GM20000 (cell line): ENCODE measurements at places on chromosomes 4 and X.

- no peak for DNase-seq
Measured at GRCh38 chr4:156685308-156685707, 286.3 kb downstream of the PDGFC start.

DNA sequence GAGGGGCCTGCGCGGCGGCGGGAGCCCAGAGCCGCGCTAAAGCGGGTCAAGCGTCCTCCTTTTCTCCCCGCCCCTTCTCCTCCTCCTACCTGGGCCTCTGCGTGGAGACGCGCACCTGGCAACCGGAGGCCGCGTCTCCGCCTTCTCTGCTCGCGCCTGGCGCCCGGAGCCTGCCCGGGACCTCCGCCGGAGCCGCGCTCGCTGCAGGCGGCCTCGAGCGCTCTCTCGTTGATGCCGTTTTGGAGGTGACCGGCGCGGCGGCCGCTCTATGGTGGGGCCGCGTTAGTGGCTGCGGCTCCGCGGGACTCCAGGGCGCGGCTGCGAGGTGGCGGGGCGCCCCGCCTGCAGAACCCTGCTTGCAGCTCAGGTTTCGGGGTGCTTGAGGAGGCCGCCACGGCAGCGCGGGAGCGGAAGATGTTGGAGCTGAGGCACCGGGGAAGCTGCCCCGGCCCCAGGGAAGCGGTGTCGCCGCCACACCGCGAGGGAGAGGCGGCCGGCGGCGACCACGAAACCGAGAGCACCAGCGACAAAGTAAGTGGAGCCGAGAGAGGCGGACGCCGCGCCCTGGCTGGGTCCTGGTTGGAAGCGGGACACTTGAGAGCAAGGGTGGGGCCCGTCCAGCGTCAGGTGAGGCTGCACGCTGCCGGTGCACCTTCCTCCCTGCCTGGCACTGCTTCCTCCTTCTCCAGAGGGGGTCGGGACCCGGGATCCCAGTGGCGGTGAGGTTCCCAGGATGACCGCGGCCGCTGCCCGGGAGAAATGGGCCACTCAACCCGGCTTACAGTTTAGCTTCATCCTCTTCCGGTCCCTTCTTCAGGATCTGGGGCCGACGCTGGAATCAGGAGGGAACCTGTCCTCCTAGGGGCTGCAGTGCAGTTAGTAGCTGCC is at the start of gene CDS1:
TSS of gene CDS1 (plus strand) at position 140 of the 888 bp plus-strand sequence. CDS start at position 415, 275 bp downstream.
- peak; percentile 18 for DNase-seq

GRCh38 chrX:41148553-41148952 is 63.3 kb downstream of the USP9X start:
- DNase-seq: no peak

GRCh38 chrX:28586981-28587551 is at the start of gene IL1RAPL1:
Gene IL1RAPL1 (plus strand): TSS chrX:28587446.
- DNase-seq: peak; percentile 1

DNA sequence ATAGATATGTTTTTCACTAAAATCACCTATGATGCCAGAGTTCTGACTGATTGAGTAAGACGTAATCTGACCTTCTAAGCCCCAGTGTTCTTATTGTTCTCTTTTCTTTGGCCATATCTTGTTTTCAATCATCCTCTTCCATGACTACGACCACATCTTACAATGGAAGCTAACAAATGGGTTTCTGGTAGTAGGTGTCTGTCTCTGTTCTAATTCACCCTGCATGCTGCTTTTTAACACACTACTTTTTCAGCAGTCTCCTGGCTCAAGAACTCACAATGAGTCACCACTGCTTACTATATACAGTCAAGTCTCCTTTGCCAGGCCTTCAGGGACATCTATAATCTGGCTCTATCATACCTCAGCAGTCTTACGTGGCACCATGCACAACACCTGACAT is 146.1 kb downstream of the NEXMIF start:
- peak; percentile 8 for DNase-seq

DNA sequence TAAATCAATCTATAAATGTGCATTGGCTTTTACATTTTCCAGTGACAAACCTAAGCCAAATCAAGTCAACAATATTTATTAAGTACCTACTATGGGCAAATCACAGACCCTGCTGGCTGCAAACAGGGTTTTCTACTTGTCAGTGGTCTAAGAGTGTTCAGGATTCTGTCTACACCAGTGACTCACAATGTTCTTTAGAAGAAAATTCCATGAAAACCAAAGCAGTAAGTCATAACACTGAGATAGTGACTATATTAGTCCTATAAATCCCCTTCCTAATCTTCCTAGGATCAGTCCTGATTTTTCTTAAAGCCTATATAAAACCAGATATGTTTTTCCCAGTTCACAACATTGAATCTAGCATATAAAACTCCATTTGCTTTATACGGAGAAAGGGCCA is 69.7 kb downstream of the PPP3CA start:
- DNase-seq: no peak

GRCh38 chr4:144181391-144181790 is 40.9 kb upstream of the GYPA start:
- DNase-seq: no peak

GRCh38 chr4:114527637-114528036 is 71.0 kb upstream of the UGT8 start:
- no peak for DNase-seq
